ENCODE measurements at places on chromosomes 2 and 18. TPM values are rescaled to one million over a fixed set of nuclear protein-coding genes. Genes with fewer than 3 reads are reported as not detected.

The AMER3 gene
- total RNA-seq = 0.09 TPM

The UGT1A7 gene
- total RNA-seq = not detected

The CDK5R2 gene
- total RNA-seq = 0.04 TPM

The C2orf15 gene
- total RNA-seq = 0.04 TPM

The CHST10 gene
- 14.0 TPM for total RNA-seq

The USP14 gene
- 26.0 TPM for total RNA-seq

The KIAA2012 gene
- total RNA-seq = 0.31 TPM

The SCTR gene
- total RNA-seq = not detected

The NT5C1B gene
- not detected for total RNA-seq

The CXCR1 gene
- total RNA-seq = not detected

The GREB1L gene
- 7.2 TPM for total RNA-seq

The ACMSD gene
- not detected for total RNA-seq

The TNFAIP6 gene
- total RNA-seq = 15.4 TPM

The DUSP19 gene
- 2.7 TPM for total RNA-seq

The L3MBTL4 gene
- total RNA-seq = 4.2 TPM

The GALNT3 gene
- total RNA-seq = 0.49 TPM

The FAP gene
- 89.1 TPM for total RNA-seq

The PROKR1 gene
- 1.2 TPM for total RNA-seq

The HOXD11 gene
- total RNA-seq = 0.04 TPM

The VIL1 gene
- not detected for total RNA-seq

The C2orf78 gene
- not detected for total RNA-seq

The DYNAP gene
- not detected for total RNA-seq

The ASB18 gene
- total RNA-seq = 4.7 TPM

The GAD1 gene
- 0.35 TPM for total RNA-seq

The KCNG3 gene
- total RNA-seq = 0.09 TPM

The LRP1B gene
- total RNA-seq = 0.84 TPM

The RBM44 gene
- 1.5 TPM for total RNA-seq

The VSNL1 gene
- total RNA-seq = 2.3 TPM

The TM4SF20 gene
- total RNA-seq = not detected

The TIGD1 gene
- 5.1 TPM for total RNA-seq

The IFIH1 gene
- 2.0 TPM for total RNA-seq

The CFAP65 gene
- not detected for total RNA-seq

The LYG2 gene
- not detected for total RNA-seq

The PTMA gene
- total RNA-seq = 657 TPM

The GNLY gene
- total RNA-seq = 0.31 TPM

The TFPI gene
- total RNA-seq = 46.9 TPM

The SERPINB3 gene
- total RNA-seq = not detected

The CCDC85A gene
- 5.5 TPM for total RNA-seq

The SLC19A3 gene
- total RNA-seq = 1.2 TPM

The MYOM1 gene
- 377 TPM for total RNA-seq

All from muscle of leg (tissue), 16 donors.